ENCODE measurements at places on chromosomes 5 and 9. TPM values are rescaled to one million over a fixed set of nuclear protein-coding genes. Genes with fewer than 3 reads are reported as not detected.

DNA sequence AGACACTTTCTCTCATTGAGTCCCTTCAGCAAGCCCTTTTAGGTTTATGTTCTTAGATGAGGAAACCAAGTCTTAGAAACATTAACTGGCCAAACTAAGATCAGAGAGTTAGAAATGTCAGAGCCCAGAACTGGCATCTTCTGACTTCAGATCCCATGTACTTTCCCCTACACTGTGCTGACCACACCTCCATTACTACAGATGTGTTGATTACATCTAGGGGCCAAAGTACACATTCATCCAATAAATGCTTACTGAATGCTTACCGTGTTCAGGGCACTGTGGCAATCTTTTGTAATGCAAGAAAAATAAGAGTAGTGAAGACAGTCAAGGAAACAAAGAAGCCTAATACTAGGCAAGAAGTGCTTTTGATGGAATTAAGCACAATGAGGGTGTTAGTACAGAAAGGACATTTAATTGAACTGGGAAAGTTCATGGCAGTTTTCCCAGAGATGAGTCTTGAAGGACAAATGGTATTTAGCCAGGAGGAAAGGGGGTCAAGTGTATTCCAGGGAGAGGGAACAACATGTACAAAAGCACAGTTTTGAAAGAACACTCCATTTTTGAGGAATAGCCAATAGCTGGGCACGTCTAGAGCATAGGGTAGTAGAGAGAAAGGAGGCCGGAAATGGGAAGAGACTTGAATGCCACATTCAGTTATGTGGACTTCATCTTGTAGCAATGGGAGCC lies 89.7 kb upstream of the CDKN2B start:
- no peak for DNase-seq

DNA sequence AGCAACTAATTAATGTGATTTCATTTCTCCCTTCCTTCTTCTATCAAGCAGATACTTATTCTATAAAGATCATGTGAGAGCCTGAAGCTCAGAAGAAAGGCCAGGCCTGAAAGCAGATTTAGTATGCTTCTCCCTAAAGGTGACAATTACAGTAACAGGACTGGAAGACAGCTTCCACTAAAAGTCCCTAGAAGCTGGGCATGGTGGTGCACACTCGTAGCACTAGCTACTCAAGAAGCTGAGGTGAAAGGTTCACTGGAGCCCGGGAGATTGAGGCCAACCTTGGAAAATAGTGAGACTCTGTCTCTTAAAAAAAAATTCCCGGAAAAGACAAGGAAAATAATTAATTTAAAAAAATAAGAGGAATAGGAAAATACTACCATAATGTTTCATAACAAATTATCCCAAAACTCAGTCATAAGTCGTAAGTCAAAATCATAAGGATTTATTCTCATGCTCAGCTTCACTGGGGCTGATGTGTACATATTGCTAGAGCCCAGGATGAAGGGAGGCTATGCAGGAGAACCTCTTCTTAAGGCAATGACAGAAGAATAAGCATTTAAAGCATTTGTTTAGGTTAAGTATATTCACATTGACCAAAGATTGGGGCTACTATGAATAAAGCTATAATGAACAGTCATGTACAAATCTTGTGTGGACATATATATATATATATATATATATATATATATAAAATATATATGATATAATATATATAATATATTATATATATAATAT lies 210.8 kb upstream of the SMARCA2 start:
- no peak for DNase-seq

GRCh38 chr5:33984671-33985124 lies at the start of gene SLC45A2:
TSS of gene SLC45A2 (minus strand) at chr5:33984693. CDS start at chr5:33984583, 110 bp downstream.
- DNase-seq = no peak

The TLR4 gene
- 6.9 TPM for total RNA-seq

The FBLL1 gene
- total RNA-seq = 0.26 TPM
